ENCODE measurements at places on chromosomes 16 and 17. TPM values are rescaled to one million over a fixed set of nuclear protein-coding genes. Genes with fewer than 3 reads are reported as not detected.

KIF19 gene
- 0.44 TPM for total RNA-seq

CYGB gene
- total RNA-seq: 2.0 TPM

CES4A gene
- total RNA-seq: 1.2 TPM

EFCAB3 gene
- not detected for total RNA-seq

ALKBH5 gene
- total RNA-seq: 70.6 TPM

PDK2 gene
- 13.3 TPM for total RNA-seq

CCL13 gene
- total RNA-seq: not detected

RHBDF1 gene
- 12.6 TPM for total RNA-seq

GP1BA gene
- total RNA-seq: not detected

PRR35 gene
- total RNA-seq: not detected

APOBR gene
- not detected for total RNA-seq

KCNAB3 gene
- total RNA-seq: 0.40 TPM

TEKT1 gene
- total RNA-seq: not detected

NXPH3 gene
- 1.1 TPM for total RNA-seq

CLEC18B gene
- under 0.01 TPM for total RNA-seq

CCDC144A gene
- total RNA-seq: under 0.01 TPM

CFAP97D1 gene
- not detected for total RNA-seq

METTL2A gene
- 15.9 TPM for total RNA-seq

CEMP1 gene
- not detected for total RNA-seq

CSH2 gene
- total RNA-seq: not detected

EEF2KMT gene
- 8.7 TPM for total RNA-seq

TEX19 gene
- total RNA-seq: not detected

TPSD1 gene
- total RNA-seq: not detected

SALL1 gene
- total RNA-seq: under 0.01 TPM

ORMDL3 gene
- 25.9 TPM for total RNA-seq

SYCE1L gene
- 2.8 TPM for total RNA-seq

Measured in lung microvascular endothelial cell (primary cell).